AG09309 (cell line): ENCODE measurements at places on chromosomes 2 and 18.

GRCh38 chr2:199228887-199229819 lies 228.6 kb downstream of the SATB2 start:
- peak; percentile 92 for DNase-seq

- DNase-seq = no peak
These were observed 899 bp upstream of the PSTPIP2 start for GRCh38 chr18:46072959-46073358.

DNA sequence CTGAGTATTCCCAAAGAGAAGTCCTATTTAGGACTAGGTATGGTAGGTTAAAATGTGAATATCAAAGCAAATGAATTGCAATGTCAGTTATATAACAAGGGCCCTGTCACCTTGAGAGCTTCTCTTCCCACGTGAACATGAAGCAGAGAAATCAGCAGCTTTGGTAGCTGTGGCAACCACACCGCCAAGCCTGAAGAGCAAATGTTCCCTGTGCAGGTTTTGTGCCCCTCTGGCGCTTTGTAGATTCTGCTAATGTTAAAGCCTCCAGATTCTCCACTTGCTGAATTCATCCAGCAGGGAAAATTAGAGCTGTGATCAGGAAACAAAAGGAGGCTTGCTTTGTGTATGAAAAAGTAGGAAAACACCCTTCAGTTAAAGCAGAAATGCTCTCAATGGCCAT lies 322.6 kb downstream of the RBM43 start:
- DNase-seq = no peak

DNA sequence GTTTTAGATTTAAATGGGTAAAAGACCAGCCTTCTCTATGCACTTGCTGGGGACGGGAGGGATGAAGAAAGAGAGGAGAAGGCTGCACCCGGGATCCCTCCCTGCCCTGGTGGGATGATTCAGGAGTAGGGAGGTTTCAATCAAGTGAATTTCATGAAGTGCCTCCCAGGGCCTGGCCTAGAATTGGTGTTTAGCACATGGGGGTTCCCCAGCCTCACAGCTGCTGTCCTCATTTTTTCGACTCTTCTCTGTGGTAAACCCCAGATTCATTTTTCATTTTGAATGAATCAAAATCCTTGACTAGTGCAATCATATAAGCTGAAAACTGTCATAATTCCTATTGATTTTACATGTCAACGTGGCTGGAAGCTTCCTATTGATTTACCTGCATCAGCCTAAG lies 81.1 kb downstream of the LPIN1 start:
- no peak for DNase-seq

DNA sequence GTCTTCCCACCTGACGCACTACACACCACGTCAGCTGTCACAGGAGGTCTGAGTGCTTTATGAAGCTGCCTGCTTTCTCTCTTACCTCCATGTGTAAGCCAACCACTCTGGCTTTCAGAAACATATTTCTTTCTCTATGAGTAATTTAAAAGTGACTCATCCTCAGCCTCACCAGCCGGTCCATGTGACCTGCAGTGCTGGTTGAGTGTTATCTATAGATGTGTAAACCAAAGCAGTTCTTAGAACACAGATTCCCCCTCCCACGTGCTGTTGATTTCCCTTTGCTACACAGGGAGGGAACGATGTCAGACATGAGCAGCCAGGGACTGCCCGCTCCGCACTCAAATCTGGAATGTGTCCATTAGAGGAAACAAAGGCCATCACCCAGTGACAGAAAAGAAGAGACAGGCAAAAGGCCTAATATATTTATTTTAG lies 157.8 kb downstream of the BCL2 start:
- DNase-seq = peak; percentile 64

DNA sequence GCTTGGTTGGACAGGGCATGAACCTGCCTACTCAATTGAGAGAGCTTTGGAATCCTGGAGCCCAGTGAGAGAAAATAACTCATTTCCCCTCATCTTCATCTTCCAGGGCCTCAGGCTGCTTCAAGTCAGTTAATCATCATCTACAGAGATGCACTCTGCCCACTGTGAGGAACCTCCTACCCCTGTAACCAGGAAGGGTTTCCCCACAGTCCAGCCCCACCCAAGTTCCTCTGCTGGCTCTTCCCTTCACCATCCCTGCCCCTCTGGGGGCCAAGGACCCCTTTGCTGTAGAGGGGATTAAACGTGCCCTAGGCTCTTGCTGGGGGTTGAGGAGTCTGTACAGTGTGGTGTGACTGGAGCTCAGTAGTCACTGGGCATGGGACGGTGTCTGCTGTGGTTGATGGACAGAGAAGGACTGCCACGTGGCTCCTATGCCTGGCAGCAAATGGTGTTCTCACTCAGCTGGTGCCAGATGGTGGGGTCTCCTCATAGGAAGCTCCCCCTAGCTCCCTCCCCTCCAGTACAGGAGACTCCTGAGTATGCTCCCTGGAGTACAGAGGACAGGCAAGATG lies 29.5 kb upstream of the LGALSL start:
- DNase-seq = no peak

DNA sequence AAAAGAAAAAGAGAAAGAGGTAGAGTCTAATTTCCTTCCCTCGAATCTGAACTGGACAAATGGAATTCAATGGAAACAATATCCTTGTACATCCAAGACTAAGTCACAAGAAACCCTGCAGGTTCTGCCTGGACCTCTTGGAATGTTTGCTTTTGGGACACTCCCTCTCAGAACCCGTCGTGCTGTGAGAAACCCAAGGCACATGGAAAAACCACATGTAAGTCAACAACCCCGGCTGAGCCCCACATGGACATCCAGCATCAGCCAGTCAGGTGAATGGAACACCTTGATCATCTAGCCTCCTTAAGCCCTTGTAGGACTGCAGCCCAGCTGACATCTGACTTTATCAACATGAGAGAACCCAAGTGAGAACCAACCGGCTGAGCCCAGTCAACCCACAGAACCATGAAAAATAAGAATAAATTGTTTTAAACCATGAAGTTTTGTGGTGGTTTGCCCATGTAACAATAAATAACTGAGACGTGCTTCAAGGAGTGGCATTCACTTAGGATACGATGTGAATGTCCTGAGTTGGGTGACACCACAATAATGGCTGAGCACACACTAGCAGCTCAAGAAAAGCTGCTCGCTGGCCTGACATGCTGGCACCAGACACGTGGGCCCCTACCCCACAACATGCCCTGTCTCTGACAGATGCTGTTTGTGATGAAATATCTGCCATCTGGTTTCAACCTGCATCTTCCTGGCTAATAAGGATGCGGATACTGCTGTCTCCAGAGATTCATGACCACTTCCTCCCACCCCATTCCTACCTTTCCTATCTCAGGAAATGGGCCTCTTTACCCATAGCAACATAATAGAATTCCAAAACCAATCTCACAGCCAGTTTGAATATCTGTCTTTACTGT lies 28.8 kb downstream of the PKDCC start:
- no peak for DNase-seq

DNA sequence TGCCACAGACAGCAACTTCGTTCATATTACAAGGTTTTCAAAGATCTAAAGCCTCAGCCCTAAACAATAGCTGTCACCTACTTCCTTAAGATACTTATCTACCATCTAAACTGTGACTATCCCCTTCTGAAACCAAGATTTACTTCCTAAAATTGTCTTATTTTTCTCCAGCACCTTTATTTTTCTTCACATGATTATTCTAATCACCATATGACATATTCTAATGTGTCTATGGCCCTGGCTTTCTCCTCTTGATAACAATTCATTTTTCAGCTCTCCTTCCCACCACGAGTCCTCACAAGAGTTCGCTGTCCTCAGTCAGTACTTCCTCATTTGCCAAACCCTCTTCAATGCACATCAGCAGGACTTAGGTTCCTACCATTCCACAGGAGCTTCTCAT lies 53.9 kb downstream of the RTTN start:
- no peak for DNase-seq

- no peak for DNase-seq
These were observed 4.3 kb downstream of the SOX11 start for GRCh38 chr2:5696404-5696944.

DNA sequence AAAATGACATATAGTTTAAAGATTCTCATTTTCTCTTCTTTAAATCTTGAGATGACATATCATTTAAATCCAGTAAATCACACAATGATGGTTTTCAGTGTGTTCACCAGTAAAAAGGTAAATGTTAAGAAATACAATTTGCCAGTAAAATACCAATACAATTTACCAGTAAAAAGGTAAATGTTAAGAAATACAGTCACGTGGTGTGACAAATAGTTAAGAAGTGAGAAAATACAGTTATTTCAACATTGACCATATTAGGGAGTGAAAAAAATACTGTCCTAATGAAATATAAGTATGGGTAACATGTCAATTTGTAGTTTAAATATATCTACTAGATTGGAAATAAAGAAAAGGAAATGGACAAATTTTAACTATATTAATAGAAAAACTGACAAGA lies 80.5 kb downstream of the DLGAP1 start:
- DNase-seq = no peak

DNA sequence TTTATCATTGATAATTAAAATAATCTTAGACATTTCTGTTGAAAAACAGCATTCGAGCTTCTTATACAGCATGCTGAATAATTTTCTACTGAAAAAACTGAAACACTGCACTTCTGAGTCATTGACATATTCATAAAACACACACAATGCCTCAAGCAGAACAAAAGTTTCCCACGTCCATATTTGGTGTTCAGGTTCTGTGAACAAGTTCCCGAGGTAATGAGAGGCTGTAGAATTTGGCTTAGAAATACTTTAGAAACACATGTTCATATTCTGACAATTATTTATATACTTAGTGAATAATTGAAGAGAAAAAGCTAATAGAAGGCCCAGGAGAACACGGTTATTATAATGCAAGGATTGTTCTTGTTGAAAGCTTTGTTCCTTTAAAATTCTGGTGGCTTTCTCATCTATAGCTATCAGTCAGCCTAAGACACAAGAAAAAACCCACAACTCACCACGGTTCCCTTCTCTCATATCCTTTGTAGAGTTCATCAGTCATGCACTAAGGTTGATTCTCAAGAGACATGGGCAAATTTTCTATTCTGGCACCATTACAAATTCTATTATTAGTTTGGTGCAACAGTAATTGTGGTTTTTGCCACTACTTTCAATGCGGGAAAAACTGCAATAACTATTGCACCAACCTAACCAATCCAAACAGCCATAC lies 194.4 kb downstream of the TMX3 start:
- peak; percentile 17 for DNase-seq
